ENCODE measurements at places on chromosomes 2 and 18. TPM values are rescaled to one million over a fixed set of nuclear protein-coding genes. Genes with fewer than 3 reads are reported as not detected.
A peak's percentile ranks its signal among the peaks of the same experiment; 100 is the strongest.

- no peak overlapping the region for H3K4me3 ChIP-seq
- H3K27ac ChIP-seq, result no peak overlapping the region
- no peaks in the 10 kb centered on the region for H3K36me3 ChIP-seq
- no peaks in the 10 kb centered on the region for H3K4me1 ChIP-seq
- no peaks in the 10 kb centered on the region for H3K27me3 ChIP-seq
These were observed 43.9 kb downstream of the LRATD1 start for GRCh38 chr2:14676371-14676770.

Gene FEZ2
- total RNA-seq, result 31.0 TPM

- DNase-seq, result no peak
- no peaks in the 10 kb centered on the region for H3K36me3 ChIP-seq
- H3K27ac ChIP-seq, result no peak overlapping the region
- no peaks in the 10 kb centered on the region for H3K27me3 ChIP-seq
- no peak overlapping the region for H3K4me3 ChIP-seq
- H3K4me1 ChIP-seq, result peaks cover 4% of the 10 kb centered on the region
These were observed 608.3 kb downstream of the ERBB4 start for GRCh38 chr2:211930331-211930730.

GRCh38 chr18:37586656-37587225 is 21.1 kb upstream of the CELF4 start:
- no peaks in the 10 kb centered on the region for H3K27me3 ChIP-seq
- H3K36me3 ChIP-seq, result no peaks in the 10 kb centered on the region
- no peaks in the 10 kb centered on the region for H3K4me1 ChIP-seq
- H3K27ac ChIP-seq, result no peak overlapping the region
- no peak overlapping the region for H3K4me3 ChIP-seq

Gene NCKAP5
- not detected for total RNA-seq

- H3K4me3 ChIP-seq, result peak overlapping the region; percentile 71
- no peaks in the 10 kb centered on the region for H3K36me3 ChIP-seq
- H3K27me3 ChIP-seq, result no peaks in the 10 kb centered on the region
- peak; percentile 58 for DNase-seq
These were observed 533 bp downstream of the HPCAL1 start for GRCh38 chr2:10303181-10303693.

DNA sequence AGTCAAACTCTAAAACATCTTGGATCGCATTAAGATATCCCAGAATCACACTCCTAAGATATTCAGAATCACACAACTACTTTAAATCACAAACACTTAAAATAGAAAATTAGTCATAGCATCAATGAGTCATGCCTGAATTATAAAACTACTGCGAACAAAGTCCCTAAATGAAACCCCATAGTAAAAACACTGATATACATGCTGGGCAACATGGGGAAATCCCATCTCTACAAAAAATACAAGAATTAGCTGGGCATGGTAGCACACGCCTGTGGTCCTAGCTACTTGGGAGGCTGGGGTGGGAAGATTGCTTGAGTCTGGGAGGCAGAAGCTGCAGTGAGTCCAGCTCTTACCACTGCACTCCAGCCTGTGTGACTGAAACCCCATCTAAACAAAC is 101.7 kb downstream of the COBLL1 start:
- H3K27ac ChIP-seq, result no peak overlapping the region
- no peaks in the 10 kb centered on the region for H3K27me3 ChIP-seq
- no peak overlapping the region for H3K4me3 ChIP-seq
- H3K4me1 ChIP-seq, result peaks cover 3% of the 10 kb centered on the region
- no peak for DNase-seq
- no peaks in the 10 kb centered on the region for H3K36me3 ChIP-seq

DNA sequence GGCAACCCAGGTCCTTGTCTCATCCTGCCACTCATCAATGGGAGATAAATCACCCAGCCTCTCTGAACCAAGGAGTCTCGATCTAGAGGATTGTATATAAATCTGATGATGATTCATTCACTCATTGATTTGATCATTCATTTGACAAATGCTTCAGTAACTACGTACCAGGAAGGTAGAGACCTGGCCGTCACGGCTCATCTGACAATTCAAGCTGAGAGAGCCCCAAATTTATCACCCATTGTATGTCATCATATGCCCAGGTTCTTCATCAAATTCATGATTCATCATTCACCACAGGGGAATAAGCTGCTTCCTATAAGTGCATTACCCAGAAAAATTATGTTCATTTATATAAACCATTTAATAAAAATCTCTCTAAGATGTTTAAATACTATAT is 116.9 kb downstream of the FAM161A start:
- H3K36me3 ChIP-seq, result no peaks in the 10 kb centered on the region
- H3K4me1 ChIP-seq, result no peaks in the 10 kb centered on the region
- H3K4me3 ChIP-seq, result no peak overlapping the region
- no peaks in the 10 kb centered on the region for H3K27me3 ChIP-seq
- H3K27ac ChIP-seq, result no peak overlapping the region

Gene MAP2
- total RNA-seq, result 63.3 TPM

- H3K4me1 ChIP-seq, result no peaks in the 10 kb centered on the region
- no peaks in the 10 kb centered on the region for H3K36me3 ChIP-seq
- no peaks in the 10 kb centered on the region for H3K27me3 ChIP-seq
- no peak for DNase-seq
These were observed 83.1 kb downstream of the EFEMP1 start for GRCh38 chr2:55840460-55840859.

DNA sequence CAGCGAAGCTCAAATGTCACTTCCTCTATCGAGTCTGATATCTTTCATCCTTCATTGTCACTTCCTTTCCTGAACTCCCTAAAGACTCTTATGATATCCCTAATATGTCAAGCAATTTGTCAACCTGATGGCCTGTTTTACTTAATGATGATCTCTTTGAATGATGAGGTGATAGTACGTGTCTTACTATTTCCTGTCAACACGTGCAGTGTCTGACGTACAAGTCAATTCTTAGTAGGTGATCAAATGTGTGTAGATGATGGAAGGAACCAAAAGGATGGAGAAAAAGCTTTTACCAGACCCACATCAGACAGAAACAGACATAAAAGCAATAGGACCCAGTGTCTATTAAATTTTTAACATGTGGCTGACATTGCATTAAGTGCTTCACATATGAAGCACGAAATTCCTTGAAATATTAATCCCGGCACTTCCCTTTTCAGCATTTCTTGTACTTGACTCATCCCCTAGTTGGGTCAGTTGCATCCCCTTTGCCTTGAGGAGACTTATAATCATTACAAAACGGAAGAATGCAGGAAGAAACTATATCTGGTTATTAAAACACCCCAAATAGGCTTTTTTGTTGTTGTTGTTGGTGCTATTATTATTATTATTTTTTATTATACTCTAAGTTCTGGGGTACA is 108.6 kb upstream of the NYAP2 start:
- H3K36me3 ChIP-seq, result no peaks in the 10 kb centered on the region
- DNase-seq, result no peak
- H3K4me3 ChIP-seq, result no peak overlapping the region
- H3K27me3 ChIP-seq, result no peaks in the 10 kb centered on the region

Gene LAMA1
- total RNA-seq, result 11.9 TPM

GRCh38 chr18:71707400-71707799 is 836.7 kb downstream of the CBLN2 start:
- no peak for DNase-seq
- no peak overlapping the region for H3K4me3 ChIP-seq
- no peak overlapping the region for H3K27ac ChIP-seq
- H3K4me1 ChIP-seq, result no peaks in the 10 kb centered on the region
- no peaks in the 10 kb centered on the region for H3K36me3 ChIP-seq

GRCh38 chr2:158380746-158381145 is 75.8 kb downstream of the CCDC148 start:
- H3K27me3 ChIP-seq, result no peaks in the 10 kb centered on the region
- no peak overlapping the region for H3K4me3 ChIP-seq
- no peak for DNase-seq
- no peak overlapping the region for H3K27ac ChIP-seq

DNA sequence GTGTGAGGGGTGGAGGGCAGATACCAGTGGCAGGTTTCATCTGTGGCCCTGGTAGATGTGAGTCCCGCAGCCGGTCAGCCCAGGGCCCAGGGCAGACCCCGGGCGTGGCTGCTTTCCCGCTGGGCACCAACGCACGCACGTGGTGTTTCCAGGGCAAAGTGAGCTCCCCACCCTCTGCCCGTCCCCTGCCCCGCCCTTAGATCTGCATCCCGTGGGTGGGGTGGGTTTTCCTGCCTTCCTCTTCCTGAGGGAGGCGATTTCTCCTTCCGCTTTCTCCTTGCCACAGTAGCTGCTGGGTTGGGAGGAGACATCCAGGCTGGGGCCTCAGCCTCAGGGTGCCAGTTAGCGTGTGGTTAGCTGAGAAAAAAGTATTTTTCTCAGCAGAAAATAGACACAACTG is 49.6 kb downstream of the ODC1 start:
- H3K4me3 ChIP-seq, result no peak overlapping the region
- H3K27ac ChIP-seq, result no peak overlapping the region
- no peak for DNase-seq
- H3K27me3 ChIP-seq, result no peaks in the 10 kb centered on the region
- no peaks in the 10 kb centered on the region for H3K36me3 ChIP-seq

Gene CERKL
- 0.05 TPM for total RNA-seq

- no peaks in the 10 kb centered on the region for H3K36me3 ChIP-seq
- DNase-seq, result peak; percentile 21
- H3K4me1 ChIP-seq, result 0 out of 2 replicates have a peak, but pooled peaks cover 7% of the 10 kb centered on the region
- no peaks in the 10 kb centered on the region for H3K27me3 ChIP-seq
These were observed 177.4 kb downstream of the FIGN start for GRCh38 chr2:163558251-163559021.

- H3K4me1 ChIP-seq, result peaks cover 12% of the 10 kb centered on the region
- H3K27ac ChIP-seq, result no peak overlapping the region
- H3K27me3 ChIP-seq, result no peaks in the 10 kb centered on the region
- H3K4me3 ChIP-seq, result no peak overlapping the region
- H3K36me3 ChIP-seq, result peaks cover 78% of the 10 kb centered on the region
These were observed 59.1 kb downstream of the ACSL3 start for GRCh38 chr2:222919841-222920526.

DNA sequence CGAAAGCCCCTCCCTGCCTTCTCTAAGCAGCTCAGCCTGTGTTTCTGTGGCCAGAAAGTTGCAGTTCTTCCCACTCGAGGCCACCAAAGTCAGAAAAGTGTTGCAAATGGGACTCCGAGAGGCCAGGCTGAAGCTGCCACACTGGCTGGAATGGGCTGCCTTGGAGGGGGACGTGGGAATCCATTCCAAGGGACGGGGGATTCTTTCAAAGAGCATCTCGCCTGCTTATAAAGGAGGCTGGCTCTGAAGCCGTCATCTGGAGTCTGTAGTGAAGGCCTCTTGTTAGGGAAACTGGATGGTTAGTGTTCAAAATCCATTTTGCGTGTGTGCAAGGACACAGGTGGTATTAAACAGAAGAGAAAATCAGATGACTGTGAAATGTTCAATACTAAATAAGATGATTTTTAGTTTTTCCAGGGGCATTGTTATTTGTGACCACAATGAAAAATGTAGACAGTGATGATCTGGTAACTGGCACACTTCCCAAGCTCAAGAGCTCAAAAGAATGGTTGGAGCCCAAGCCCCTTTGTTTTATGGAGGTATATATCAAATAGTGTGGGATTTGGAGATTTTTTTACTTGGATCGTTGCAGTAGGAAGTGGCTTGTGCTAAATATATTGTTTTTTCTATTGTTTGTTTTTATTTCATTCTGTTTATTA is 782 bp downstream of the FAM228B start:
- peak overlapping the region; percentile 77 for H3K4me3 ChIP-seq
- DNase-seq, result no peak
- no peaks in the 10 kb centered on the region for H3K27me3 ChIP-seq
- H3K4me1 ChIP-seq, result peaks cover 5% of the 10 kb centered on the region

GRCh38 chr18:10409041-10409440 is 45.4 kb upstream of the APCDD1 start:
- no peaks in the 10 kb centered on the region for H3K27me3 ChIP-seq
- H3K4me1 ChIP-seq, result no peaks in the 10 kb centered on the region
- H3K36me3 ChIP-seq, result no peaks in the 10 kb centered on the region
- no peak for DNase-seq

DNA sequence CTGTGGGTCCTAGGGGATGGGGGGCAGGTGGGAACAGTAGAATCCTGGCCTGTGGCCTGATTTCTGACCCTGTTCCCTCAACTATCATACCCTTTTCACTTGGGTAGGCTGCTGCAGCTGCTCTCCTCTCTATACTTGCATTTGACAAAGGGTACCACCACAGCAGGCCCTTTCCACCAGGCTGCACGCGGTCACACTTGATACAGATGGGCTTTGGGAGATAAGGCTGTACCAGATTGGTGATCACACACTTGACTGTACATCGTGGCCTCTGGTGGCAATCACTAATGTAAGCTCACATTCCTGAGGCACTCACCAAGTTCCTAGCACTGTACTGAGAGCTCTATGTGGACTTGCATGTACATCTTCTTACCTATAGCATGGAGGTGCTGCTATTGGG is 1.6 kb upstream of the RALB start:
- no peak overlapping the region for H3K27ac ChIP-seq
- 0 out of 2 replicates have a peak, but pooled peaks cover 6% of the 10 kb centered on the region for H3K27me3 ChIP-seq
- no peak for DNase-seq
- no peak overlapping the region for H3K4me3 ChIP-seq
- H3K36me3 ChIP-seq, result no peaks in the 10 kb centered on the region

Gene GULP1
- total RNA-seq, result 77.2 TPM

DNA sequence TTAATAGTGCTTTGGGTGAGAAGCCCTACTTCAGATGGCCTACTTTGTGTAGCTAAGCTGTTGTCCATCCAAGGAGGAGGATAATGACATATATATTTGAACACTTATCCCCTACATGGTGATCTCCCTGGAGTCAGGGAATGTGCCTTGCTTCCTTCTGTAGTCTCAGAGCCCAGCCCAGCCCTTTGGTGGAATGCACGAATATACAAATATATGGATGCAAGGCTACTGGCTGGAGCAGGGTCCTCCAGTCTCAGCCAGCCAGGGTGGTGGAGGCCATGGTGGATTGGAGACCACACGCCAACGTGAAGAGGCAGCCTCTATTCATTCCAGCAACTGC is 150.6 kb upstream of the RIOK3 start:
- no peak for DNase-seq
- H3K27me3 ChIP-seq, result no peaks in the 10 kb centered on the region
- H3K4me1 ChIP-seq, result peaks cover 12% of the 10 kb centered on the region
- no peak overlapping the region for H3K4me3 ChIP-seq
- H3K27ac ChIP-seq, result no peak overlapping the region

Gene ANKRD30BL
- total RNA-seq, result not detected

Gene DAW1
- total RNA-seq, result 0.08 TPM

Gene PSMA8
- total RNA-seq, result not detected

Gene POTEE
- 1.0 TPM for total RNA-seq

DNA sequence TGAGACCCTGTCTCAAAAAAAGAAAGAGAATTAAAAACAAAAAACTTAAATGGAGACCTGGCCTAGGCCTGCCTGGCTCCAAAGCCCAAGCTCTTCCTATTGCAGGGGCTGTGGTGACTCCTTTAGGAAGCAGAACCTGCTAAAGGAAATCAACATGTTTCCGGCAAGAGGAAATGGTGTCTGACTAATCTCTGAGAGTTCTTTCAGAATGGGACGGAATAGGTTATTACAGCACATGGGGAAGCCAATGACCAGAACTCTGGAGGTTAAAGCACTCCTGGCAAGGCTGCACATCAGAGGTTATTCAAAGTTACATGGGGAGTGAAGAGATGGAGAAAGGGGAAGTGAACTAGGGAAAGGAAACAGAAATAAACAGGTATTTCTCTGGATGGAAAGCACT is 21.4 kb downstream of the KIF3C start:
- H3K4me3 ChIP-seq, result no peak overlapping the region
- DNase-seq, result no peak
- H3K4me1 ChIP-seq, result no peaks in the 10 kb centered on the region
- no peaks in the 10 kb centered on the region for H3K36me3 ChIP-seq
- H3K27me3 ChIP-seq, result no peaks in the 10 kb centered on the region

Data from SJCRH30 (cell line).